Ovary (tissue), 10 donors: ENCODE measurements at places on chromosomes 1 and 21. TPM values are rescaled to one million over a fixed set of nuclear protein-coding genes. Genes with fewer than 3 reads are reported as not detected.

The VASH2 gene
- 0.28 TPM for total RNA-seq

- no peaks in the 10 kb centered on the region for H3K36me3 ChIP-seq
- peaks cover 4% of the 10 kb centered on the region for H3K4me1 ChIP-seq
- H3K4me3 ChIP-seq: peak within 1 kb of the TSS; percentile 37
- DNase-seq: peak; percentile 79
- no peaks in the 10 kb centered on the region for H3K27me3 ChIP-seq
These were observed at the start of gene FNDC5 for GRCh38 chr1:32870615-32871363. FNDC5 (minus strand) TSS chr1:32870912.

The OPRD1 gene
- total RNA-seq: not detected

DNA sequence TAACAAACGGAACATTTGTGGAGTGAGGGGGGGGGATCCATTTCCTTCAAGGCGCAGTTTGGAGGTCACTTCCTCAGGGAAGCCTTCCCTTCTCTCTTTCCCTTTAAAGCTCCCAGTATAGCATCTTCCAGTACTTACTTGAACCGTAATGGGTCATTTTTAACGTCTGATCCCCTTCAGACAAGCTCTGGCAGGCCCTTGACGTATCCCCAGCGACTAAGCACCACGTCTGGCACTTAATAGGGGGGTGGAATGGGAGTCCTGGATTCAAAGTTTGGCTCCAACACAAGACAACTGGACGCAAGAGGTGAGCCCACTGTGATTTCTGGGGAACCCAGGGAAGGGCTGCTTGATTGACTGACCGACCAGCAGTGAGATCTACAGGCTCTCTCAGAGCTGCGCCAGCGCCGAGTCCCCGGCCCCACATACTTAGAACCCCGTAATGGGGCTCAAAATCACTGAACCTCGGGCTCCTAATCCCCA lies 441 bp downstream of the YARS1 start:
- peak overlapping the region; percentile 44 for H3K27ac ChIP-seq
- no peaks in the 10 kb centered on the region for H3K27me3 ChIP-seq
- peaks cover 15% of the 10 kb centered on the region for H3K4me1 ChIP-seq
- H3K36me3 ChIP-seq: no peaks in the 10 kb centered on the region
- DNase-seq: no peak
- peak overlapping the region; percentile 95 for H3K4me3 ChIP-seq

The PLCH2 gene
- total RNA-seq: 0.80 TPM

DNA sequence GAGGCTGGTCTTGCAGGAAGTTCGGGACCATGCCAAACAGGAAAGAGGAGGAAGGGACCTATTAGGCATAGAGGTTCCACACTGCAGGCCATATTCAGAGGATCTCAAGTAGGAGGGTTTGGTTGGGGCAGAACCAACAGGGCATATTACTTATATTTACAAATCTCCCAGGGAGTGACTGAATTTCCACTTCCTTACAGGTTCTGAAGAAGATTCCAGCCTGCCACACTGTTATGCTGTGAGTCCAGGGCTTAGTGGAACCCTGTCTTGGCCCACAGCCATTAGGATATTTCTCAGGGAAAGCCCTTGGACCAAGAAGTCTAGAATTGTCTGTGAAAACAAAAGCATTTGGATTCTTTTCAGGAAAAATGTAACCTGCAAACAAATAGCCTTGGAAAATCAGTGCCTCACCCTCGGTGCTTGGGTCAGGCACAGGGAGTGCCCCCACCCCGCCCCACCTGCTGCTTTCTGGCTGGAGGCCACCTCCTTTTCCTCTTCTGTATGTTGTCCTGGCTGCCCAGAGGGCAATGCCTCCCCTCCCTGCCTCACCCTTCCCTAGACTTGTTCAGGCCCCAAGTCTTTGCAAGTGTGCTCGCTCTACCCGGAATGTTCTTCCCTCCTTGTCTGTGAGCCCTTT lies 41.0 kb upstream of the JUN start:
- H3K27ac ChIP-seq: no peak overlapping the region
- no peaks in the 10 kb centered on the region for H3K36me3 ChIP-seq
- H3K27me3 ChIP-seq: no peaks in the 10 kb centered on the region
- DNase-seq: no peak
- H3K4me1 ChIP-seq: peaks cover 2% of the 10 kb centered on the region

- peaks cover 2% of the 10 kb centered on the region for H3K4me1 ChIP-seq
- H3K27ac ChIP-seq: no peak overlapping the region
- H3K27me3 ChIP-seq: no peaks in the 10 kb centered on the region
- DNase-seq: no peak
- H3K4me3 ChIP-seq: no peak overlapping the region
These were observed 24.0 kb downstream of the FNBP1L start for GRCh38 chr1:93471911-93472310.

DNA sequence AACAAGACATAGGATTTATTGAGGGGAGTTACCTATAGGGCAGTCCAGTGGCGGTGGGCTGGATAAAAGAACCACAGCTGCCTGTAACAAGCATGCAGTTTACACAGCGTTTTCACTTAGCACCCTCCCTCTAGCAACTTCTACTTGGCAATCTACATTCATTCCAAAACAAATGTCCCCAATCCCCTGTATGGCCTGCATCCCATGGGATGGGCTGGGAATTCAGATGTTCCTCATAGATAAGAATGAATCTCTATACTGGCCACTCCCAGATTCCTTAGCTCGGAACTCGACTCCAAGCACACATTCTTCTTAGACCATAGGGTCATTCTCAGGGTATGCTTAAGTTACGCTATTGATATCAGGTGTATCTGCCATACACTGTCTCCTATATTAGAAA lies 33.3 kb downstream of the PCP4 start:
- no peak overlapping the region for H3K4me3 ChIP-seq
- DNase-seq: no peak
- no peaks in the 10 kb centered on the region for H3K36me3 ChIP-seq
- H3K4me1 ChIP-seq: no peaks in the 10 kb centered on the region

The NUDT4B gene
- 54.6 TPM for total RNA-seq

- no peaks in the 10 kb centered on the region for H3K27me3 ChIP-seq
- H3K36me3 ChIP-seq: no peaks in the 10 kb centered on the region
- H3K4me3 ChIP-seq: peak within 1 kb of the TSS; percentile 81
- H3K27ac ChIP-seq: peak within 1 kb of the TSS; percentile 90
- H3K4me1 ChIP-seq: peaks cover 2% of the 10 kb centered on the region
These were observed at the start of gene GPR157 for GRCh38 chr1:9128520-9129265. GPR157 (minus strand) TSS chr1:9129102; CDS start chr1:9129027, 75 bp downstream.

The PCP4 gene
- not detected for total RNA-seq

The HFM1 gene
- 17.2 TPM for total RNA-seq

DNA sequence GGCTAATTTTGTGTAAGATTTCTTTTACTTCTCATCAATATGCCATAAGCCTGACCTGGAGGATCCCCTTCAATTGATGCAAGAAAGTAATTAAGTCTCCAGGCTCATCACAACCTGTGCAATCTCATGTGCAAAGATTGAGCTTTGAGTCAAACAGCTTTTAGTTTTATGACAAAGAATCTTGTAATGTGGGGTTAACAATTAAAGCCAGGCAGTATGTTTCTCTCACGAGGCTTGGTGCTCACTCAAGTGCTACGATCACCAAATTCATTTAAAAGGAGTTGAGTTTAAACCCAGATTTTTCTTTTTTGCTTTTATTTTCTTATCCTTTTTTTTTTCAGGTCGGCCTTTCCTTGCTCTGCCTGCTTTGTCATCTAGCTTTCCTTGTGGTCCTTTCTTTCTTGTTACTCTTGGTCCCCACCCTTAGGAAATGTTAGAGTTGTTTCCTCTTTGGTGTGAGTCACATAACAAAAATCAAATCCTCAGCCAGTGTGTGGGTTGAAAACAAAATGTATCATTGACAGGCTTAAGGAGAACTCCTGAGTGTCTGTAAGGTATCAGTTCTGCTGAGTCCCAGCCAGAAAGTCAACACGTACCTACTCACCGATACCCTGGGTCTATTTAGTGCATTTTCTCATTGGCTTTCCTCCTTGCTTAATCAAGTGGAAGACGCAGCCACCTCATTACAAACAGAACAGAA lies 1037.2 kb downstream of the ADGRL2 start:
- no peaks in the 10 kb centered on the region for H3K27me3 ChIP-seq
- H3K4me3 ChIP-seq: no peak overlapping the region
- H3K4me1 ChIP-seq: no peaks in the 10 kb centered on the region
- DNase-seq: no peak
- no peak overlapping the region for H3K27ac ChIP-seq

GRCh38 chr1:206514813-206515387 lies 7.6 kb downstream of the RASSF5 start:
- no peak overlapping the region for H3K4me3 ChIP-seq
- H3K36me3 ChIP-seq: no peaks in the 10 kb centered on the region
- H3K27ac ChIP-seq: no peak overlapping the region

GRCh38 chr1:51661081-51661518 lies 44.2 kb downstream of the OSBPL9 start:
- H3K4me3 ChIP-seq: no peak overlapping the region
- H3K27ac ChIP-seq: peak overlapping the region; percentile 38
- no peaks in the 10 kb centered on the region for H3K36me3 ChIP-seq
- peaks cover 12% of the 10 kb centered on the region for H3K4me1 ChIP-seq
- no peaks in the 10 kb centered on the region for H3K27me3 ChIP-seq

The C1QA gene
- total RNA-seq: 85.7 TPM

The WLS gene
- 42.2 TPM for total RNA-seq

- no peak overlapping the region for H3K27ac ChIP-seq
- no peaks in the 10 kb centered on the region for H3K36me3 ChIP-seq
- no peak overlapping the region for H3K4me3 ChIP-seq
- no peaks in the 10 kb centered on the region for H3K4me1 ChIP-seq
These were observed 197.5 kb downstream of the ATG4C start for GRCh38 chr1:62981434-62981833.

DNA sequence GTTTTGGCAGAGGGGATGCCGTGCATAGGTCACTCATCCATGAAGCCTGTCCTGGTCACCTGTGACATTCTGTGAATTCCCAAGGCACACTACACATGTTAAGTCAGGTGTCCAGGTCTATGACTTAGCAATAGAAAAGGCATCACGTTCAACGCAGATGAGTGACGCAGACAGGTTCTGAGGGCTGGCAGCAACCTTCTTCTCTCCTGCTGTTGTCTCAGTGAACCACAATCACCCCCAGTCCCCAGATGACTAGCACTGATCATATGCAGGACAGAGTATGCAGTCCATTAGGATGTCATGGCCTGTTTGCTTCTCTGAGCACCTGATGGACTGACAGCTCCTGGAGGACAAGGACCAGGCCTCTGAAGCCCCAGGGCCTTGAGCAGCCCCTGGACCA lies 157.8 kb upstream of the KAZN start:
- H3K4me1 ChIP-seq: no peaks in the 10 kb centered on the region
- H3K4me3 ChIP-seq: no peak overlapping the region
- H3K27ac ChIP-seq: no peak overlapping the region

The CHIT1 gene
- not detected for total RNA-seq

GRCh38 chr21:26140164-26140579 lies 30.4 kb downstream of the APP start:
- H3K27ac ChIP-seq: no peak overlapping the region
- H3K27me3 ChIP-seq: no peaks in the 10 kb centered on the region
- peaks cover 7% of the 10 kb centered on the region for H3K4me1 ChIP-seq
- no peaks in the 10 kb centered on the region for H3K36me3 ChIP-seq

The CDC42BPA gene
- 40.8 TPM for total RNA-seq

- H3K27ac ChIP-seq: no peak overlapping the region
- no peak for DNase-seq
- H3K27me3 ChIP-seq: no peaks in the 10 kb centered on the region
- peaks cover 4% of the 10 kb centered on the region for H3K4me1 ChIP-seq
These were observed 12.9 kb downstream of the STX12 start for GRCh38 chr1:27785781-27786455.

The SYPL2 gene
- 2.4 TPM for total RNA-seq

DNA sequence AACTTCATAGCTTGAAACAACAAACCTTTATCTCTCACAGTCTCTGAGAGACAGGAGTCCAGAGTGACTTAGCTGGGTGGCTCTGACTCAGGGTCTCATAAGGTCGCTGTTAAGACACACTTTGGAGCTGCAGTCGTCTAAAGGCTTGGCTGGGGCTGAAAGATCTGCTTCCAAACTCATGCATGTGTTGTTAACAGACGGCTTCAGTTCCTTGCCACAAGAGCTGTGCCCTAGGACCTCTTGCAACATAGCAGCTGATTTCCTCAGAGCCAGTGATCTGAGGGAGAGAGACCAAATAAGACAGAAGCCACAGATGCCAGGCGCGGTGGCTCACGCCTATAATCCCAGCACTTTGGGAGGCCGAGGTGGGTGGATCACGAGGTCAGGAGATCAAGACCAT lies 176.8 kb downstream of the DISC1 start:
- no peaks in the 10 kb centered on the region for H3K36me3 ChIP-seq
- H3K27me3 ChIP-seq: no peaks in the 10 kb centered on the region
- H3K27ac ChIP-seq: no peak overlapping the region
- H3K4me3 ChIP-seq: no peak overlapping the region
- no peak for DNase-seq

GRCh38 chr1:244801246-244801645 lies 34.2 kb upstream of the COX20 start:
- no peak for DNase-seq
- H3K27me3 ChIP-seq: no peaks in the 10 kb centered on the region
- H3K36me3 ChIP-seq: no peaks in the 10 kb centered on the region

- H3K4me3 ChIP-seq: no peak overlapping the region
- no peak for DNase-seq
- H3K27ac ChIP-seq: no peak overlapping the region
- no peaks in the 10 kb centered on the region for H3K27me3 ChIP-seq
- no peaks in the 10 kb centered on the region for H3K4me1 ChIP-seq
These were observed 169.5 kb upstream of the USP24 start for GRCh38 chr1:55384637-55385036.

GRCh38 chr21:37568916-37569315 lies 202.3 kb downstream of the DYRK1A start:
- H3K36me3 ChIP-seq: no peaks in the 10 kb centered on the region
- H3K4me3 ChIP-seq: no peak overlapping the region
- no peaks in the 10 kb centered on the region for H3K4me1 ChIP-seq

- H3K36me3 ChIP-seq: no peaks in the 10 kb centered on the region
- H3K27ac ChIP-seq: no peak overlapping the region
- H3K4me3 ChIP-seq: no peak overlapping the region
These were observed 285.2 kb downstream of the AKT3 start for GRCh38 chr1:243564814-243565213.
